ENCODE measurements at places on chromosomes 3 and 15.

- DNase-seq, result no peak
Measured at GRCh38 chr15:87579537-87579936, 677.0 kb downstream of the NTRK3 start.

GRCh38 chr3:127848131-127849129, 26.1 kb upstream of the MGLL start:
- no peak for DNase-seq

- DNase-seq, result no peak
Measured at GRCh38 chr3:169623971-169624370, 39.5 kb downstream of the MECOM start.

GRCh38 chr3:108719178-108719806, 37.9 kb downstream of the RETNLB start:
- no peak for DNase-seq

- no peak for DNase-seq
Measured at GRCh38 chr3:53056442-53056841, 10.6 kb upstream of the SFMBT1 start.

DNA sequence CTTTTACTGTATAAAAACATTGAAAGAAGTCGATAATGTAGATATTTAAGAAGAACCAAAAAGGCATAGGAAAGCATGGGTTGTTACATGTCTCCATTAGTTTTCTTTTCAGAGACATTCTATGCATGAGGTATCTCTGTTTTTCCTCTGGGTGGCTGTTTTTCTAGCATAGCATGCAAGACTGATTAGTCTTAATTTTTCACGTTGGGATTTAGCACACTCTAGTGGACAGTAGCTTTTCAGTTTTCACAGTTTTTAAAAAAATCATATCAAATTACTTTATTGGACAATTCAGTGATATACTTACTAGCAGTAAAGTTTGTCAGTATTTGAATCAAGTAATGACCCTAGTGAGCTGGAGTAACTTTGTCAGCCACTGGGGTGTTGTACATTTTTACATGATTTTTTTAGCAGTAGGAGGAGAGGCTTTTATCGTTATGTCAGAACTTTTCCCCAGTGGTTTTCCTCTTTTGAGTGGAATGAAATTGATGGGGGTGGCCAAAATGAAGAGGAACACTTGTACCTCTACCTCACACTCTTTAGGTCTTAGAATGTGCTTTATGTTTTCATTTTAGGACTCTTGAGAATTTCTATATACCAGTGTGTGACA, 57.2 kb downstream of the SEC22A start:
- DNase-seq, result no peak

DNA sequence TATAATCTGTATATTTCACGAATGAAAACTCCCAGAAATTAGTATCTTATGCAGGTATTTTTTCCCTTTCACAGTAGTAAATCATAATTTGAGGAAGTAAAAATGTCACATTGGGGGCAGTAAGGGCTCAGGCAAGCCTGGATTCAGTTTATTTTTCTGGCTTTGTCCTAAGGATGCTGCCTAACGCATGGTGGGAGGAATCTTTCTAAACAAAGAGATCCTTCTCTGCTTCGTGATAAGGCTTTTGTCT, 35.7 kb downstream of the DNASE1L3 start:
- no peak for DNase-seq

DNA sequence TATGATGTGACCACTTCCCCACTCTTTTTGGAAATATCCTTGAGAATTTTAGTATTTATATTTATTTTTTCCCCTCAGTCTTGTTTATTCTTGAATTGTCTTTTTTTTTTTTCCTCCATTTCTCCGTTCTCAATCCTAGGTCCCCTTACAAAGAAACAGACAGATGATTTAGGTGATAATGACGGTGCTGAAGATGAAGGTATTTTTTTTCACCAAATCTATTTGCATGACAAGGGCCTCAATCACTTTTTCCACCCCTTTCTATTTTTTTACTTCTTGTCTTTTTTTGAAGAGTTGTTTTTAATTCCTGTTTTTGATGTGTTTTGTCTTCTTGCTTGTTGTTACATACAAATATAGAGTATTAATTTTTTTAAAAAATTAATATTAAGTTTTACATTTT, 402.6 kb downstream of the NLGN1 start:
- DNase-seq, result no peak

DNA sequence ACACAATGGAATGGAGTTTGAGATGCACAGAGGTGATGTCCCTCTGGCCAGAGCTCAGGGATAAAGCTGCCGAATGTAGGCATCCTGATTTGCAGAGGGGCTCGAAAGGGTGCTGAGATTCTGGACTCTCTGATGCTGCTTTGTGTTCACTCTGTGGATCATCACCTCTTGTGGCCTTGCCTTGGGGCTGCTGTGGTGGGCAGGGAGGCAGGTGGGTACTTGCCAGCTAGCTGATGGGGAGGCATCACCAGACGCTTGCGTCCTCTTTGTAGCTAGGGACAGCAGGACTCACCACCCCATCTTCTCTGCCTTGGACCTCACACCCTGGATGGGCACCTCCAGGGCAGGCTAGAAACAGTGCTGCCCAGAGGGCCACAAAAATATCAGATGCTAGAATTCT, 14.6 kb upstream of the RASGRF1 start:
- DNase-seq, result no peak

- no peak for DNase-seq
Measured at GRCh38 chr3:177515786-177516157, 318.5 kb upstream of the TBL1XR1 start.

DNA sequence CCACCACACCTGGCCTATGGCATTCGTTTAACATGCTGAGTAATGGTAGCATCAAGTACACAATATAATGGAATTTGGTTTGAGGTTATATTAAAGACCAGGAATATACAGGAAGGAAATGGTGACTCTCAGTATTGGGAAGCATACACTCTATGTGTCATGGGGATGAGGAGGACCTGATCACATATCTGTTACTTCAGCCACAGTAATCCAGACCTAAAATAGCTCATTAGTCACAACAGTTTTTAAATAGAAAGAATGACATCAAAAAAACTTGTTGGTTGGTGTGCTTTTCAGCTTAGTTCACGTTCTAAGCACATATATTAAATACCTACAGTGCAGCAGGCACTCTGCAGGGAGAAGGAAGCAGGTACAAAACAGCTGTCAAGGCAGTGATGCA, 52.5 kb upstream of the ATP2C1 start:
- no peak for DNase-seq

GRCh38 chr3:30161375-30161774, 445.0 kb upstream of the TGFBR2 start:
- no peak for DNase-seq

DNA sequence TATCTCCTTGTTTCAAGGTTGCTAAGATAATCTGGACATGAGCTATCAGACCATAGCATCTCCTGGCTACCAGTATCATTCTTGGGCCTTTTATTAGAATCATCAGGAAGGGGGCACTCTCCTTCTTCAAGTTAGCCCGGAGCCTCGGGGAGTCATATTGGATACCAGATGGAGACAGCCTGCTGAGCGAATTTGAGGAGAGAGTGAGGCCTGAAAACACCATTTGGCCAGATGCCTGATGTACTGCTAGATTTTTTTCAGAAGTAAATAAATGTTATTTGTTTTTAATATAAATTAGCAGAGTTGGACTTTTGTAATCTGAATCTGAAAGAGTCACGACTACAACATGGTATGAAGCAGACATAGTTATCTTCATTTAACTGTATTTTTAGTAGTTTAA, 848.6 kb downstream of the IGSF11 start:
- DNase-seq, result no peak

DNA sequence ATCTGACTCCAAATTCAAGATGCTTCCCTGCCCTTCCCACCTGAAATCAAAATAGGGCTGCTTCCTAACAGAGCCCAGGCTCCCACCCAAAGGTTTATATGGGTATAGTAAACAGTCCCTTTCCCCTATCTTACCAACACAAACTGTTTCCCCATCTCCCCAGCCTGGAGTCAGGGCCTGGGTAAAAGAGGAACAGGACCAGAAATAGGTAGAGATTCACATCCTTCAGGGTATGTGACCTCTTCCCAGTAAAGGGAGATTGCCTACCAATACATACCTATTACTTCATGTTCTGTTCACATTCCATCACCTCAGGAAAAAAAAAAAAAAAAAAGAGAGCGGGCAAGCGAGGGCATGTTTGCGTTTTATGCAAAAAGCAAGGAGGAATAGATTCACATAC, 9.7 kb upstream of the SHF start:
- DNase-seq, result no peak

GRCh38 chr3:48765376-48765775, 48.4 kb upstream of the IP6K2 start:
- DNase-seq, result no peak

- DNase-seq, result no peak
Measured at GRCh38 chr3:19934098-19934566, at the start of gene EFHB. EFHB (minus strand) TSS chr3:19934217; CDS start chr3:19934018, 199 bp downstream.

GRCh38 chr3:127393131-127393820, 105.4 kb upstream of the PRR20G start:
- DNase-seq, result no peak

DNA sequence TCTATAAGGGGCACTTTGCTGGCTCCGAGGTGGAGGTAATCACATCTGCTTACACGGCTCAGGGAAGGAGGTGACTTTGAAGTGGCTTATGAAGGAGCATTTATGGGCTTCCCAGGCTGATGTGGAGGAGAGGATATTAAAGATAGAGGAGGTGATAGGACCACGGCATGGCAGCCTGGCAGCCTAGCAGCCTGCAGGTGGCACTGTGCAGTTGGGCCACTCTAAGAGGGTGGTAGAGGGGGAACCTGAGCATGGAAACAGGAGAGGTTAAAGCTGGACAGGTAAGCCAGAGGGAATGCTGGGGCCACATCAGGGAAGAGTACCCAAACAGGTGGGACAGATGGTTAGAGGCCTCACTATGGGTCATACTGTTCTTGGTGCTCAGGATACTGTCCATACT, 375.0 kb downstream of the WDR72 start:
- no peak for DNase-seq

- DNase-seq, result no peak
Measured at GRCh38 chr15:29242456-29243242, 27.0 kb downstream of the NSMCE3 start.

DNA sequence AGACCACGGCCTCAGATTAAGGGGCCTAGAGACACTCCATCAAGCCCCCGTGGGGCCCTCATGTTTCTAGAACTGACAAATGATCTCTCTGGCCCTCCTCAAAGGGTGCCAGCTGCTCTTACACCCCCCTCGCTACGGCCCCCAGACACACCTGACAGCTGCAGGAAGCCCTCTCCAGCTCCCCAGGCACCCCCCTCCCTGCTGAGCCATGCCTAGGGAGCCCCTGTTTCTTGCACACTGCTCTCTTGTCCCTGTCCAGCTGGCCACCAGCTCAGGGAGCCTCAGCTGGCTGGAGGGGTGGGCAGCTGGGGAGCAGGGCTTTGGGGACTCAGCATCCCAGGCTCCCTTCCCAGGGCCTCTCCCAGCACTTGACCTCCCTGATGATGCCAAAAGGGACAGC, 14.8 kb downstream of the TNK2 start:
- no peak for DNase-seq

GRCh38 chr15:27463525-27464088, 492.6 kb downstream of the GABRG3 start:
- no peak for DNase-seq

- peak; percentile 37 for DNase-seq
Measured at GRCh38 chr3:129576514-129577352, 29.7 kb downstream of the PLXND1 start.

DNA sequence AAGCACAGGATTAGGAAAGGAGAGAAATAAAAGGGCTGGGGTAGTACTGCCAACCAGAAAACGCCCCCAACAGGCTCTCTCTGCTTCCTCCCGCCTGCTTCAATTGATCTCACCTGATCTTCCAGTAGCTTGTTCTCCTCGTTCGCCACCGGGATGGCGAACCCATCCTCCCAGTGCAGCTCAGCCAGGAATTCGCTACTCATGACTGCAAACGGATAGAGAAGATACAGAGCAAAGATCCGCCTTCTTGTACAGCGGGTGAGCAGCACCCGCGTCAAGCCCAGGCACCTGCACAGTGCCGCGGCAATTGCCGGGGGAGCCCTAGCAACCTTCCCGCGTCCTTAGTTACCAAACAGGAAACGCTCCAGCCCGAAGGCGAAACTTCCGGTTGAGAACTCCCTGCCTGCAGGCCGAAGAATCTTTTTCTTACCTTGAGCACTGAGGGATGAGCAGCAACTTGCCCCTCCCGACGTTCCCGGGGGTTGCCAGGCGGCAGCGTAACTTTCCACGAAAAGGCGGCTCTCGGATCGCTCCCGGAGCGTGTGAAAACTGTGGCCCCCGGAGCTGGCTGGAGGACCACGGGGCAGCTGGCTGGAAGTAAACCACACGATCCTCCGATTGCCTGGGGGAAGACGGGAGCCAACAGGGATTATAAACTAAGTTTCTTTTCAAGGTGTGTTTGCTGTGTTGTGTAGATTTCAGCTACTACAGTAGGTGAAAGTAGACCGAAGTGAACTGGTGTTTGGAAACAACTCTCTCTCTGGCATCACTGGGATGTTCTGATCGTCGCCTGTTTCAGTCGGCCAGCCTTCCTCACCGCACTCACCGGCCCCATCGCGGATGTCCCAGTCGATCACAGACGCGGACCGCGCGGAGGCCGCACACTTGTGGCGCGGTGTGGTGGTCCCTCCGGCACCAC, at the start of gene CCDC39:
Gene CCDC39 (minus strand): TSS at position 312 of the 919 bp plus-strand sequence. CDS start 109 bp downstream, at position 203.
- peak; percentile 16 for DNase-seq

GRCh38 chr15:69753867-69754266, 301.2 kb downstream of the RPLP1 start:
- DNase-seq, result no peak

- DNase-seq, result no peak
Measured at GRCh38 chr15:81299156-81299555, 24.8 kb downstream of the STARD5 start.

- no peak for DNase-seq
Measured at GRCh38 chr15:67188551-67189218, 65.8 kb downstream of the AAGAB start.

- no peak for DNase-seq
Measured at GRCh38 chr3:111669926-111670630, 74.9 kb upstream of the ZBED2 start.

GRCh38 chr15:66838671-66839239, 136.7 kb downstream of the SMAD6 start:
- DNase-seq, result no peak

DNA sequence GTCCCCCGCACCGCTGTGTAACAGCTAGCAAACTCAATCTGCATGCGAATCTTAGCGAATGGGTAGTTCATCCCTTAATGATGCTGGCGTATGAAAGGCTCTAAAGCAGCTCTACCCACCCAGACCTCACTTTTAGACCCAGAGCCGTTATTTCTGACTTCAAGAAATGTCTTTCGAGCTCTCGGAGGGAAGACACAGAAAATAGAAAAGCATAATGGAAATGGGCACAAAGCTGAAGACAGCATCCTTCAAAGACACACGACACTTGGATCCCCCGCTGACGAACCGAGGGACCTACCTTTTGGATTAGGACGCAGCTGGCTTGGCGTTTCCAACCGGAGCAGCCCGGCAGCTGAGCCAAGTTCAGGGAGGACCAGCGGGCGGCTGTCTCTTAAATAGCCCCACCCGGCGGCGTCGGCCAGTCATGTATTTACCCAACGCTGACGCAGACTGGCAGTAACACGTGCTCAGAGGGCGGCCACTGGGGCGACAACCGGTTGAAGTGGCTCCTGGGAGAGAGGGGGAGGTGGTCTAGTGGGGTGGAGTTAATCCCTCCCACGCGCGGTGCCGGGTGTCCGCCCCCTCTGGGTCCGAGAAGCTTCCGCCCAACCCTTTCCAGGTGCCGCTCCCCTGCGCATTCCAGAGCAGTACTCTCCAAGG, 1.5 kb downstream of the CCK start:
- peak; percentile 4 for DNase-seq
